Caki2 (cell line): ENCODE measurements at places on chromosomes 2 and 18. TPM values are rescaled to one million over a fixed set of nuclear protein-coding genes. Genes with fewer than 3 reads are reported as not detected.
A peak's percentile ranks its signal among the peaks of the same experiment; 100 is the strongest.

- DNase-seq, result no peak
Measured at GRCh38 chr2:57563015-57563414, 483.6 kb upstream of the VRK2 start.

DNA sequence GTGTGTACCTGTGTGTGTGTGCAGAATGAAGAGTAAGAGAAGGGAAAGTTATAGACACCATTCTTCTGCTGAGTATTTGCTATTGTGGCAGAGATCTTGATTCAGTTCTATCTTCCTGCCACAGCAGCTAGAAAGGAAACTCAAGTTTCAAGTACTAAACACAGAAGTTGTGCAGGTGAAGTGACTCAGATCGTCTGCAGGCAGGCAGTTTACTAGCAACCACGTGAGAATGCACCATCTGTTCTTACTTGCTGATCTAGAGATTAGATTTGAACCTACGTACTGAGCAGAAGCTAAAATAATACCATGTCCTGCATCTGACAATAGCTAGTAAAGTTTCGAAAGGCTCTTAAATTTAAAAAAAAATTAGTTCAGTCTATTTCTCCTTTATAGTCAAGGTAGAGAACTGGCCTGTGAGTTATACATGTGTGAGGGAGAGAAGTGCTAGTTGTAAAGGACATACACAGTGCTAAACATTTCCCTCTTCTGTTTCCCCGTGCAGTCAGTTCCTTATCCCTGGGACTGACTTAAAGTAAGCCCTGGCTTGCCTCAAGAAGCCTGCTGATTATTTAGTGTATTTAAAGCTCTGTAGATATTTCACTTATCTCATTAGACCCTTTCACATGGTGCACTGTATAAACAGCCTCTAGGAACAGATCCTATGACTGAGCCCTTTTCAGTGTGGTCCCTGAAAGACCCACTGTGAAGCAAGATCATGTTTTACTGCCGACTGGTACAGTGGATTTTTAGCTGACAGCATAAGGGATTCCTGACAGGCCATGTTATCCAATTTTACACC lies 45.0 kb downstream of the SLC38A11 start:
- DNase-seq, result peak; percentile 28

GRCh38 chr18:2087877-2088673 lies 483.2 kb downstream of the METTL4 start:
- no peak for DNase-seq

GRCh38 chr2:102291319-102292075 lies 19.9 kb upstream of the IL1RL1 start:
- no peak for DNase-seq

GRCh38 chr2:402206-402605 lies 114.3 kb upstream of the ALKAL2 start:
- no peak for DNase-seq

GRCh38 chr2:236892721-236893120 lies 193.0 kb upstream of the COPS8 start:
- DNase-seq, result no peak

IL1B gene
- total RNA-seq, result not detected in 2 replicates

DNA sequence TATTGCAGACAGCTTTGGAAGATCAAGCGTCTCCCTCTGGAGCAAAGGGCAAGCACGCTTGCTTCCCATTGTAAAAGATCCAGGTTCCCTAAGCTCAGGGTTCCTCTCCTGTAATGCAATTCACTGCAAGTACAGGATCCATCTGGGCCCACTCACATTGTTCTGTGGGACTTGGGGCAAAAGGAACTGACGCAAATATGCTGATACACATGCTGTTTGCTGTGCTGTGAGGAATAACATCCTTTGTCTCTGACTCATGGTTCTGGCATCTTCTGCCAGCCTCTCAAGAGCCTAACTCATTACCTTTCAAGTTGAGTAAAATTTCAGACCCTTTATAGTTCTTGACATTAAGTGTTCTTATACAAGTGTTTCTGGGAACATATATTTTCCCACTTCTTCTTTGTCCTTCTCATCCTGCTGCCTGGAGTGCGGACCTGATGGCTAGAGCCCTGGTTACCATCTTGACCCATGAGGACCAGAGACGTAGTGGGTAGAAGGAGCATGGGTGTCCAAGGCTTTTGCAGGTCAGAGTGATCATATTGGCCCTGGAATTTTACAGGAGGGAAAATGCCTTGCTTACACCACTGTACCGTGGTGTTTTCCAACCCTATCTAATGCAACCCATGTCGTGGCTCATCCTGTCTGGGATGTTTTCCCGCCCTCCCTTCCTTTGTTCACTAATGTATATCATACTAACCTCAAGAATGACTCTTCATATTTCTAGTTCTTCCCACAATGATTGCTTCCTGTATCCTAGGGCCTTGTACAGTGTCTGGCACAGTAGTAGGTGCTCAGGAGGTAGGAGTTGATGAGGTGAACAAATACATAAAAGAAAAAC lies 145.7 kb upstream of the GLI2 start:
- no peak for DNase-seq

SEC11C gene
- 34.1 and 38.1 TPM in 2 replicates for total RNA-seq

DNA sequence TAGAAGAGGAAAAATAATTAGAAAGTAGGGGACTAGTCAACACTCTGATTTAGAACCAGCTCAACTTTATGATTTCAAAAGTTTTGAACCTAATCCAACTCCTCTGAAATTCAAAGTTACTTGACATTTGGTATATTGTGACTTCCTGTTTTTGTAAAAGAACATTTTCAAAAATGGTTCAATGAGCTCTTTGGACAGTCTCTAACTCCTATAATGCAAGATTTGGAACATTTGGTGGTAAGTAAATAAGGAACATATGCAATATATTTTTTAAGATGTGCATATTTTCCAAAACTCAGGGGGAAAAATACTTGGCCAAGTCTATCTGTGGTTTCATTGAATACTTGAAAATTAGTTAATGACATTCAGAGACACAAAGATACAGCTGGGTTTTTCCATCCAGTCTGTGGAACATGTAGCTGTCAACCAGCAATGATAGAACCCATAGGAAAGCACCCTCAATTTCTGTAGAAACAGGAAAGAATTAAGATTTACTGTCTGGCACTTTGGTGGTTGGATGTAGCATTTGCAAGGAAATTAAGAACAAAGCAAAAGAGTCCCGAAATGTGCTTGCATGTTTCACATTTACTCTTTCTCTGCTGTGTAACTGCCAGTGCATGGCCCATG lies 17.0 kb upstream of the ANKRD44 start:
- DNase-seq, result no peak

TAF4B gene
- 4.7 and 6.0 TPM in 2 replicates for total RNA-seq

DNA sequence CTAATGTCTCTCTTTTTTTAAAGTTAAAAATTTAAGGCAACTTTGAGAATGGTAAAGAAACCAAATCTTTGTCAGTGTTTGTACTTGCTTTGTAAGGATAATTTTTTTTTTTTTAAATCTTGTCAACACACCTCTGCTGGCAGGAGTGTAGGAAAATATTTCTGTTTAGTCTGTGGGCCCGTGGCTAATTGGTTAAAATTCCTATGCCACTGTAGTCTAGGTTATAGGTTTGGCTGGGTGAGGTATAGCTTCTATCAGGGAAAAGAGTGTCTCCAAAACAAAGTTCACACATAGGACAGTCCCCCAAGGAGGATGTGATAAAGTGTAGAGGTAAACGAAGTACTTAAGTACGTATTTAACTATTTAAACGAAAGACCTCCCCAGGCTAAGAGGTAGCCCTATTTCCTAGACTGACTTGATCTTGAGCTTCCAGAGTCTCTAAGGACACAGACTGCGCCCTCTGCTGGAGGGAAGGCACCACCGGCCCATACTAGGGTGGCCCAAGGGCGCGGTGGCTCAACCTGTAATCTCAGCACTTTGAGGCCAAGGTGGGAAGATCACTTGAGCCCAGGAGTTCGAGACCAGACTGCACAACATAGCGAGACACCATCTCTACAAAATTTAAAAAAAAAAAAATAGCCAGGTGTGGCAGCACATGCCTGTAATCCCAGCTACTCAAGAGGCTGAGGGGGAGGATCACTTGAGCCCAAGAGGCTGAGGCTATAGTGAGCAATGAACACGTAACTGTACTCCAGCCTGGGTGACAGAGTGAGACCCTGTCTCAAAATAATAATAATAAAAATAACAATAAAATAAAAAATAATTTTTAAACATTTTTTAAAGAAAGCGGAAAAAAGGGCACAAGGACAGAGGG lies 8.9 kb downstream of the TEX44 start:
- peak; percentile 62 for DNase-seq

GRCh38 chr2:145315053-145315452 lies 795.1 kb upstream of the ZEB2 start:
- DNase-seq, result no peak

- no peak for DNase-seq
Measured at GRCh38 chr2:46303233-46303632, 6.0 kb downstream of the EPAS1 start.

GRCh38 chr2:45102141-45102540 lies 92.9 kb upstream of the SIX2 start:
- DNase-seq, result no peak

DNA sequence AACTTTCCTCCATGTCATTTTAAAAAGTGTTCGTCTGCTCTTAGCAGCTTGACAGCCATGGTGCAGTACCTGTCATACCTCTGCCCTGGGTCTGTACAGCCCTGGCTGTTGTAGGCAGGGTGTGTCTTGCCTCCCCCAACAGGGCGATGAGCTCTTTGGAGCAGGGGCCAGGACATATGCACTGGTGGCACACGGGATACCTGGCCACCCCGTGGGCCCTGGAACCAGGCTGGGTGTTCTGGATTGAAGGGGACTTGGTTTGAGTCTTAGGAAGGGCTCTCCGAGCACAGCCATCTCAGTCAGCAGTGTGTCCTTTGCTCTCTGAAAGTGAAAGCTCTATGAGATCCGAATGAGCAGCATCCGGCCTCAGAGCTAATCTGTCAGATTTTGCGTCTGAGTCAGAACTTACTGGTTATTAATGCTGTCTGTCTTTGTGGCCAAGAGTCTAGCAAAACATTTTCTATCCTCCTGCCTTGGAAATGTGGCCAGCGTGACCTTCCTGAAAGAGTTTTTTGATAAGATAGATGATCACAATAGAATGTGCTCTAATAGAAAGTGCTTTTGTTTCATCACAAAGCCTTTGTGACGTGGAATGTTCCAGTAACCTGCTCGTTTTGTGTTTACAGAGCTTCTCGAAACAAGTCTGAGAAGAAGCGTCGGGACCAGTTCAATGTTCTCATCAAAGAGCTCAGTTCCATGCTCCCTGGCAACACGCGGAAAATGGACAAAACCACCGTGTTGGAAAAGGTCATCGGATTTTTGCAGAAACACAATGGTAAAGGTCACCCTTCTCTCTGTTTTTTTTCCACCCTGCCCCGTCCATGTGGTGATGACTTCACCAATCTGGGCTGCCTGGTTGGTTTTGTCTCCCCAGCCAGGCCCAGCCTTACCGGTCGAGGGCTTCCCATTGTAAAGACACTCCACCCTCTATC lies 77.3 kb upstream of the RPL31 start:
- DNase-seq, result no peak

OSBPL6 gene
- 0.23 and 0.71 TPM in 2 replicates for total RNA-seq

GRCh38 chr2:168699844-168700417 lies 102.5 kb upstream of the NOSTRIN start:
- no peak for DNase-seq

SERPINB13 gene
- not detected in 2 replicates for total RNA-seq

DNA sequence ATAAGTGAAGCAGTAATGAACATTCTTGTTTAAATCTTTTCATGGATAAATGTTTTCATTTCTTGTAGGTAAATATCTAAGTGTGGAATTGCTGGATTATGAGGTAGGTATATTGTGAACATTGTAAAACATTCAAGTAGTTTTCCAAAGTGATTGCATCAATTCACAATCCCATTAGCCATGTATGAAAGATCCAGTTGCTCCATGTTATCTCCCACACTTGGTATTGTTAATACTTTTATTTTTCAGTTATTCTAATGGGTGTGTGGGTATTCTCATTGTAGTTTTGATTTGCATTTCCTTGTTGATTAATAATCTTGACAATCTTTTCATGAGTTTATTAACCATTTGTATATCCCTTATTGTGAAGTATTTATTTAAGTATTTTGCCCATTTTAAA lies 50.3 kb downstream of the MAIP1 start:
- DNase-seq, result no peak

GRCh38 chr2:51420511-51420910 lies 388.6 kb upstream of the NRXN1 start:
- DNase-seq, result no peak

DNA sequence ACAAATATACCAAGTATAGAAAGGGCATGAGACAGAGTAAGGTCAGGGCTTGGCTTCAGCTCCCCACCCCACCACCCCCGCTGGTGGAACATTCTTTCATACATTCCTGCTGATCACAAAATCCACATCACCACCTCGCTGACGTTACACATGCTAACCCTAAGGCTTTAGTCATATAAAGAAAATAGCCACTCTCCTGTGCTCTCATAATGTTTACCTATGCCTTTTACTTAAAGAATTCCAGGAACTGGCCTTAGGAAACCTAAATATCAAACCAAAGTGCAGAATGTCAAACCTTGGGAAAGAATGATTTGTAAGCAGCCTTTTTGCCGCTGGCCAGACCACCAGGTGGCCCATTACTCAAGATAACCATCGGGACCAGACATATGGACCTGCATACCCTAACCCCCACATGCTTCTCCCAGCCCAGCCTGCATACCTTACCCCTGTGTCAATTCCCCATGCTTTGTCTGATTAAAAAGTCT lies 136.3 kb upstream of the SLC39A10 start:
- peak; percentile 81 for DNase-seq

GRCh38 chr2:190267302-190267701 lies 52.3 kb downstream of the HIBCH start:
- peak; percentile 23 for DNase-seq

DNA sequence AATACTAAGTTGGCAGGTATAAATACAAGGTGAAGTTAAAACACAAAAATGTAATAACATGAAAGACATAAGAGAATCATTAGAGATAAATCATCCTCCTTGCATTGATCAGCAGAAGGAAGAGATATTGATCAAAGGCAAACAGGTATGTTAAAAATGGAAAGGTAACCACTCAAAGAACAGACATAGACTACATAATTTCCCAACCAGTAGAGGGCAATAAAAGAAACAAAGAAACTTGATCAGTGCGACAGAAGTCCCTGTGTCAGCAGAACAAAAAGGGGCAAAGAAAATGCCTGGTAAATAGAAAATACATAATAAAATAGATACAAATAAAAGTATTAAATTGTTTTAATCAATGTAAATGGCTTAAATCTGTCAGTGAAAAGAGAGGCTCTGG lies 53.6 kb downstream of the FAM228A start:
- DNase-seq, result peak; percentile 12

TTN gene
- total RNA-seq, result under 0.01 TPM in 1 of 2 replicates, not detected in the other

MPP4 gene
- total RNA-seq, result not detected in 2 replicates

DNA sequence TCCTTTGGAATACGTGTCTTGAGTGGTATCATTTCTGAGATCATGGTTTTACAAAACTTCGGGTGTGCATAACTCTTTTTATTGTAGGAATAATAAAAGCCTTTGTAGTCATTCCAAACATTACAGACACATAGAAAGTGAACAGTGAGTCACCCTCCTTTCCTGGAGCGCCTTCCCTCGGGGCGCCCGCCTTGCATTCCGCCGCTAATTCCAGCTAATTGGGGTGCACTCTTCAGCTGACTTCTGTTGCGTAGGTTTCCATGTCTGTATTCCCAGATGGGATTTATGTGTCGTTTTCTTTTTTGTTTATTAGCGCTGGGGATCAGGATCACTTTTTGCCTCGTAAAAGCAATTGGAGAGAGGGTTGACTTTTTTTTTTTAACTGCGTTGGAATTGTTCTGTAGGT lies 18.7 kb downstream of the SH3BP4 start:
- no peak for DNase-seq

MYCN gene
- not detected in 2 replicates for total RNA-seq

GRCh38 chr2:216352653-216353270 lies 19.5 kb downstream of the MARCHF4 start:
- DNase-seq, result no peak

GRCh38 chr18:70848329-70848728 lies 559.5 kb downstream of the SOCS6 start:
- DNase-seq, result no peak

AOX1 gene
- total RNA-seq, result 0.14 TPM in 1 of 2 replicates, not detected in the other

TPO gene
- not detected in 2 replicates for total RNA-seq
